ENCODE measurements at places on chromosomes 12 and 14. TPM values are rescaled to one million over a fixed set of nuclear protein-coding genes. Genes with fewer than 3 reads are reported as not detected.

The HCAR1 gene
- total RNA-seq = 0.13 TPM

The PCNX4 gene
- total RNA-seq = 37.6 TPM

The FAM186B gene
- total RNA-seq = not detected

The ZFHX2 gene
- total RNA-seq = 0.69 TPM

The CLEC2A gene
- not detected for total RNA-seq

The BAZ1A gene
- total RNA-seq = 42.6 TPM

The CINP gene
- total RNA-seq = 70.4 TPM

The NEUROD4 gene
- total RNA-seq = not detected

The B3GNT4 gene
- total RNA-seq = not detected

The TMEM30B gene
- total RNA-seq = 0.20 TPM

The SMIM41 gene
- total RNA-seq = not detected

The ADCY4 gene
- 26.8 TPM for total RNA-seq

The CDKL1 gene
- 10.4 TPM for total RNA-seq

All from mammary microvascular endothelial cell (primary cell).